Airway epithelial cell (primary cell): ENCODE measurements at places on chromosomes 11 and 22. TPM values are rescaled to one million over a fixed set of nuclear protein-coding genes. Genes with fewer than 3 reads are reported as not detected.

OR5A1 gene
- not detected in 2 replicates for total RNA-seq

RAB38 gene
- 86.3 and 86.4 TPM in 2 replicates for total RNA-seq

FLRT1 gene
- not detected in 2 replicates for total RNA-seq

MRGPRG gene
- not detected in 2 replicates for total RNA-seq

KCNQ1OT1 gene
- total RNA-seq: 0.37 and 0.42 TPM in 2 replicates

ARHGAP20 gene
- total RNA-seq: not detected in 2 replicates

SERHL2 gene
- total RNA-seq: 3.0 and 5.8 TPM in 2 replicates

CCDC157 gene
- total RNA-seq: 2.4 and 2.9 TPM in 2 replicates

KCNK4 gene
- not detected in 2 replicates for total RNA-seq

LGR4 gene
- total RNA-seq: 41.8 and 45.8 TPM in 2 replicates

PNPLA5 gene
- not detected in 2 replicates for total RNA-seq

CHRDL2 gene
- total RNA-seq: not detected in 2 replicates
